ENCODE measurements at places on chromosomes 5 and 9.

DNA sequence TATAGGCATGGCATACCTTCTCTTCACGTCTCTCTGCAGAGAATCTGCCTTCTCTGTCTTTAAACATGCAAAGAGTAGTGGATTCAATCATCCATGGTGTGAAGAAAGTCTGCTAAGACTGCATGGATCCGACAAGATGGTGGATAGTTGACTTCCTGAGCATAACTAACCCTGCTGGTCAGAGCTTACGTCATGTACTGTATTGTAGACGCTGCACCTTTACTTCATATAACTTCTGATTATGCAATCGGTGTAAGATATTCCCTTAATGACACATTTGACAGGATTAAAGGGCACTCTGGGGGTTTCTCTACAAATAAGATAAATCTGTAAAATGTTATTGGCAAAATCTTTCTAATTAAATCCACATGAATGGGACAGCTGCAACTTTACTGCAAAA is 240.3 kb upstream of the NREP start:
- DNase-seq = no peak

- DNase-seq = no peak
Observed at GRCh38 chr9:98902925-98903324, 40.8 kb upstream of the COL15A1 start.

- no peak for DNase-seq
Observed at GRCh38 chr9:24572406-24572805, 26.7 kb upstream of the IZUMO3 start.

DNA sequence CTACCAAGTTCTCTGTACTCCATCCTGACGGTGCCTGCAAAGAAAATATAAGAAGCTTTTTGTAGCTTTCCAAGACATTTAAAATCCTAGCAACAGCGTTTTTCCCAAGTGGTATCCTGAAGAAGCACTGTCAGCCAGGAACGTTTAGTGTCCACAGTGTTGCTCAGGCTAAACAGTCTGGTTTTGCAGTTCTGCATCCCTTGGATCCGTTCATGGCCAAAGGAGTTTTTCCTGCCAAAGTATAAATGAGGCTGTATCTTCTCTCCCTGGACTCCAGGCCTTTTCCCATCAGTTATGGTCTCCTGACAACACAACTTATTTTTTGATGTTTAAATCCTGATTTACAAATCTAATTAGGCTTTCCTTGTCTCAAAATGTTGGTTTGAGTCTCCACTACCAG is 925.8 kb downstream of the TLE1 start:
- DNase-seq = no peak

GRCh38 chr5:132839426-132840301 is 9.2 kb upstream of the SHROOM1 start:
- DNase-seq = peak; percentile 77

DNA sequence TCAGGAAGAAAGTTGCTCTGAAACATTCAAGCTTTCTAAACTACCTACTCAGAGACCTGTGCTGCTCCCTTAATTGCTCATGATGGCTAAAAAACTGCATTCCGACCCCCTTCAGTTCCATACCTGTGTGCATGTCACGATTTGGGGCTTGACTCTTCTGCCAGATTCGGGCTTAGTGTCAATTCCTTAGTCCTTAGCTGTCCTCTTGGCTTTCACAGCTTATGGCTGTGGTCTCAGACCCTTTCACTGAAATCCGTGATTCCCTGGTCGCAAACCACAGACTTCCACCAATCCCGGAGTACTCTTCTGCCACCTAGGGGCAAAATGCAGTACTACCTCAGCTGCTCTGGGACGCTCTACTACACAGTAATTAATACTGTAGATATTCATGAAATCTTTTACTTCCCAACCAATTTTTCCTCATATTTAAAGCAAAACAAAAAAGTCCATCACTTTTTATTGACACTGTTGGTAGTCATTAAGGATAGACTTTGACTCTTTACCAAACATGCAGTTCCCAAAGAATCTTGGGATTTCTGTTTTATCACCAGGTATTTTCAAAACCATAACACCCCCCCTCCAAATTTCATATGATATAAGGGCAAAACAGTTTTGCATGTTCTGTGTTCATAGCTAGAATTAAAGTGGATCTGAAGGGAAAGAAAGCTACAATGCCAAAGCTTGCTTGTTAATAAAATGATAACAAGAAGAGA is 617.4 kb downstream of the SLCO4C1 start:
- peak; percentile 79 for DNase-seq

GRCh38 chr9:16043756-16044578 is 491.1 kb downstream of the CCDC171 start:
- peak; percentile 74 for DNase-seq

DNA sequence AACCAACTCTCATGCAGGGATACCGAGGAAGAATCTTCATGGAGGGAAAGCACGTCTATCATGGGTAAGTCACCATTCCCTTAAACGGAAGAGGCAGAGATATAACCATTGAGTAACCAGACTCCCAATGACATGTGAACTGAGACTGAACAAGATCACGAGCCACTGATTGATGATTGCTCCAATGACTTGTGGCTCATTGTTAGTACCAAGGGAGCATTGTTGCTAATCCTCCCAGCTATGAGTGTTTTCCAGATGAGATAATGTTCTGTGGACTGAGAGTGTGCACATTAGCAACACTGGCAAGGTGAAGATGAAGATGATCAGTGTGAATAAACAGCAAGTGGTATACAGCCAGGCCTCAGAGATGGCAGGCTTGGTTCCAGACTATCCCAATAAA is 219.2 kb upstream of the MAP3K1 start:
- no peak for DNase-seq

- no peak for DNase-seq
Observed at GRCh38 chr9:116797276-116797675, 110.2 kb downstream of the TRIM32 start.

- DNase-seq = no peak
Observed at GRCh38 chr5:88109818-88110217, 158.8 kb downstream of the TMEM161B start.

DNA sequence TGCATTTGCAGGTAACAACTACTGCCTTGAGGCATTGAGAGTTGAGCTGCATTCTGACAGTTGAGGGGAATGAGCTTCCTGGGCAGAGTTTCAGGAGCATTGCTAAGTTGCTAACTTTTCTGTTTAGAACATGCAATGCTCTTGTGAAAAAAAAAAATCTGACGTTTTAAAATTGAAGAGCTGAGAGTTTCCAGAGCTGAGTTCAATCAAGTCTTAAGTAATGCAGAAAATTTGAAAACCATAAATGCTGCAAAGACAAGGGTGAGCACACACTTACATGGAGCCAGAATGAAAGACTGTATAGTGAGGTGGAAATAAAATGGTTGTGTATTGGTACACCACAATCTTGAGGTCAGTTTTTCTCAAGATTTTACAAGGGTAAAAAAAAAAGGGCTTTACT is 166.0 kb downstream of the GABRB2 start:
- DNase-seq = no peak

DNA sequence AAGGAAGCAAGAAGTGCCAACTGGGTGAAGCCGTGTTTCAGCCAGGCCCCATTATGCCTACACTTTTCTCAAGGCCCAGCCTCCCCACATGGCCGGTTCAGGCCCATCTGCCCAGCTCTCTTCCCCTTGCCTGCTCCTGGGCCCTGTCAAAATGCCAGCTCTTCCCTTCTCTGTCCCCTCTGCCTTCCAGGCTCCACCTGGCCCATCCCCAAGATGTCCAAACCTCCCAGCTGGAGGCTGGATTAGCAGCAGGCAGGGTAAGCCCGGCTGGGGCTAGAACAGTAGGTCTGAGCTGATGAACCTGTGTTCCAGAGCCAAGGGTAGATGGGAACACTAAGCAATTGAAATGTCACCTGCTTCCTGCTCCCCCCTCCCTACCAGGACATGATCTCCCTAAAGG is 64.1 kb upstream of the HSPA9 start:
- DNase-seq = no peak

- peak; percentile 95 for DNase-seq
Observed at GRCh38 chr9:136545965-136546696, at the start of gene NOTCH1. Gene NOTCH1 (minus strand): TSS chr9:136546048. CDS start chr9:136545786, 262 bp downstream.

DNA sequence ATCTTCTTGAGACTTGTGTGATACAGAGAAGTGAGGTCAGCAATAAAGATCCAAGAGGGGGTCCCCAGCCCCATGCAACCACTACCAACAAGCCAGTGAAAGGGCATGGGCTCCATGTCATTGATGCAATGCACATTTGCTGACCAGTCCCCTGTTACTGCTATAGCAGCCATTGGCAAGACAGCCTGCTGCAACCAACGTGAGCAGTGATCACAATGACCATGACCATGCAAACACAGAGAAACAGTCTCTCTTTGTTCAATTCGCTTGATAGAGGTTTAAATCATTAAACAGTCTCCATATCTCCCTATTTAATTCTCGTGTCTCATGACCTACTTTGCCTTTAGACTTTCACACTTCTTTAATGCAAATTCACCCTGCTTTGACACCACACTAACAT is 30.0 kb upstream of the FOXB2 start:
- no peak for DNase-seq

DNA sequence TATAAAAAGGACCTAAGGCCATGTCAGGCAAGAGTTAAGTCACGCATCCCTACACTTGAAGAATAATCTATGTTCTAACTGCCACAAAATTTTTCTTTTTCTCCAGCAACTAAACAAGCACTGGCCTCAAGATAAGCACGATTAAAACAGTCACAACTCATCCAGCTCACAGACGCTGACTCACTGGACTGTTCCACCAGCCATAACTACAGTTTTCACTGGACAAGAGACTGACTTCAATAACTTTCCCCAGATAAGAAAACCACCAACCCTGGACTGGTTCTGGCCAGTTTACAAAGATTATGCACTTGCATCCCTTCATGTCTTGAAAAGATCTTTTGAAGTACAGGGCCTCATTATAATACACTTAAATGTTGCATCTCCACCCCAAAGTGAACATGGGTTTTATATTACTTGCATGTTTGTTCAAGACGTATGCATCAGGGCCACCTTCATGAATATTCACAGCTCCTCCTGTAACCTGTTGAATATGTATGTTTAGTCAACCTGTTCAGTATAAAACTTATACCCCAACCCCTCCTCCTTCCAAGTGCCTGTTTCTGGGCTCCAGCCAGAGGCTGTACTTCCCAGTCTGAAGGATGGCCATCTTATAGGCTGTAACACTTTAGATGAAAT is 129.3 kb upstream of the EPB41L4A start:
- peak; percentile 71 for DNase-seq

DNA sequence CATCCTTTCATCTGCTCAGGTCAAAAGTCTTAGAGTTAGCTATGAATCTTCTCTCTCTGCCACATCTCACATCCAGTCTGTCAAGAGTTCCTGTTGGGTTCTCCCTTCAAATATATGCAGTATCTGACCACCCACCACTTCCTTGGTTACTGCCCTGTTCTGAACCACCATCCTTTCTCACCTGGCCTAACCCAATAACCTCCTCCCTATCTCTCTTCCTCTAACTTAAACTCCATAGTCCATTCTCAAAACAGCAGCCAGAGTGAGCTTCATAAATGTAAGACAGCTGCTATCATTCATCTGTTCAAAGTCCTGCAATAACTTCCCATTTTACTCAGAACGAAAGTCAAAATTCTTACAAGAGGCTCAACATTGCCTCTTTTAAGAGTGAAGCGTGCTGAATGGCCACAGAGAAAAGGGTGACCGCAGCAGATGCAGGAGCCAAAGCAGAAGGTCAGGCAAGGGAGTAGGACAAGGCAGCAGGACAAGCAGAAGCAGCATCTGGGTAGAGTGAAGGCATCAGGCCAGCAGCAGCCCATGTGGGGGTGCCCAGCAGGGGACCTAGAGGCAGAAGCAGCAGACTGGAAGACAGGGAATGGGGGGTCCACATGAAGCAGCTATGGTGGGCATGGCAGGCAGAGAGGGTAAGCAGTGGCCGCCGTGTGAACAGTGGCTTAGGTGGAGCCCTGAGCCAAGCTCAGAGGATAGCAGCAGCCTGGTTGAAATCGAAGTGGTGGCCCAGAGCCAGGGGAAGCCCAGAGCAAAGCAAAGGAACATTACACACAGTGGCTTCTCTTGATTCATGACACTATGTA is 39.3 kb upstream of the CDC42SE2 start:
- DNase-seq = no peak

- peak; percentile 48 for DNase-seq
Observed at GRCh38 chr9:108579757-108580439, 275.9 kb downstream of the ACTL7B start.

DNA sequence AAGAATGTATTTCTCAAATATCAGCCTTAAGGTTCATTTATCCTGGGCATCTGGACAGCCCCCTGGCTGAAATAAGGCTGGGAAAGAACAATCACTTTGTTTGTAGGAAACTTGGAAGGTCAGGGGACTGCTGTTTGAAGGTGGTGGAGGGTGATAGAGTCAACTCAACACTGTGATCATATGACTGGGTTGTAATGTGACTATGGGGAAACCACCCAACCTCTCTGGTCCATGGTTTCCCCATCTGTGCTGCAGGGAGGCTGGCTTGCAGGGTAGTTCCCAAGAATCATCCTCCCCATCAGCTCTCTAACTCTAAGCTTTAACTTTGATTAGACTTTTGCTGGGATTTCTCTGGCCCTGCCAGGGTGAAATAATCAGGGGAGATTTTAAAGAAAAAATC is 10.0 kb downstream of the INSYN2B start:
- no peak for DNase-seq
